ENCODE measurements at places on chromosomes 7 and 10. TPM values are rescaled to one million over a fixed set of nuclear protein-coding genes. Genes with fewer than 3 reads are reported as not detected.

IL2RA gene
- total RNA-seq = not detected

- no peaks in the 10 kb centered on the region for H3K27me3 ChIP-seq
- H3K4me1 ChIP-seq = no peaks in the 10 kb centered on the region
- H3K36me3 ChIP-seq = no peaks in the 10 kb centered on the region
Observed at GRCh38 chr10:2874963-2875362, 192.4 kb upstream of the PFKP start.

RARRES2 gene
- total RNA-seq = 98.8 TPM

GRCh38 chr7:116305485-116306408 is 95.4 kb downstream of the TES start:
- no peak for DNase-seq
- no peaks in the 10 kb centered on the region for H3K27me3 ChIP-seq
- no peak overlapping the region for H3K4me3 ChIP-seq
- no peaks in the 10 kb centered on the region for H3K4me1 ChIP-seq

DNA sequence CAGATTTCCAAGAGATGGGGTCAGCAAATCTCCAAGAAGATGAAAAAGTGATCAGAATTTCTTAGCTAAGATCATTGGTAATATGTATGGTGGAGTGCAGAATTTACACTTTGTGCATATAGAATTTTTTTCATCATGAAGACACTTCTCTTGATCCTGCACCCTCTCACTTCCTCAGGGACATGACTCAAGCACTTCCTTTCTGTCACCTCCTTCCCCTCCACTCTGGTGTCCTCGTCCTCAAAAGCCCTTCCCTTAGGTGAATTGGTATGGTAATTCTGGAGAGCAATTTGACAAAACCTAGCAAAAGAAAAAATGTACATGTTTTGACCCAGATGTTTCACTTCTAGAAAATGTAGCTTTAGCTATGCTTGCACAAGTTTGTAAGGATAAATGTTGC is 18.1 kb downstream of the CALN1 start:
- H3K4me1 ChIP-seq = no peaks in the 10 kb centered on the region
- H3K36me3 ChIP-seq = no peaks in the 10 kb centered on the region
- no peak for DNase-seq
- H3K4me3 ChIP-seq = no peak overlapping the region
- H3K27me3 ChIP-seq = no peaks in the 10 kb centered on the region

LDB3 gene
- 10.8 TPM for total RNA-seq

DNA sequence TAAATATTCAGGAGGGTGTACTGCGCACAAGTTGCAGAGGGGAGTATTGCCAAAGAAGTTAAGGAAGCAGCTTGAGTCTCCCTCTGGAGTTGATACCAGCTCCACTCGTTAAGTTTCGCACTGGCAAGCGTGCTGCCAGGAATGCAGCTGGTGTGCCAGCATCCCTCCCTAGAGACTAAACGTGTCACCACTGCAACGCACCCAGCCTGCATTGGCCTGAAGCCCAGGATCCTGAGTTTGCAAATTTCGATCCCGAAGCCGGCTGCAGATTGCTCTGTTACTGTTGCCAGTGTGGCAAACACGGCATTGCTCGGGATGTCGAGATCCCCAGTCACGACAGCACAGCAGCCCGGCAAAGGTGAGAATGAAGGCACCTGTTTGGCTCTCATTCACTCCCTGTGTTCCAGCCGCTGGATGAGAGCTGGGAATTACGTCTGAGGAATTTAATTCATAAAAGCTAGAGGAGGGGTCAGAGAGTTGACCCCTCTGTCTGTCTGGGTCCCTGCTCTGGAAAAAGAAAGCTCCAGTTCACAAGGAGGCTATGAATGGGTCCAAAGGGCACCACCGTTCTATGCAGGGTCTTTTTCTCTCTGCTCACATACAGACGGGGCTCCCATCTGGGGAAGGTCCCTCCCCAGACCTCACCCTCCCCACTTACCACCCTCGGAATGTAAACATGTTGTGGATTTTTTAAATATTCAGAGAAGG is 61.0 kb downstream of the NRP1 start:
- no peaks in the 10 kb centered on the region for H3K36me3 ChIP-seq
- H3K4me3 ChIP-seq = no peak overlapping the region
- H3K27me3 ChIP-seq = no peaks in the 10 kb centered on the region
- peaks cover 4% of the 10 kb centered on the region for H3K4me1 ChIP-seq

DNA sequence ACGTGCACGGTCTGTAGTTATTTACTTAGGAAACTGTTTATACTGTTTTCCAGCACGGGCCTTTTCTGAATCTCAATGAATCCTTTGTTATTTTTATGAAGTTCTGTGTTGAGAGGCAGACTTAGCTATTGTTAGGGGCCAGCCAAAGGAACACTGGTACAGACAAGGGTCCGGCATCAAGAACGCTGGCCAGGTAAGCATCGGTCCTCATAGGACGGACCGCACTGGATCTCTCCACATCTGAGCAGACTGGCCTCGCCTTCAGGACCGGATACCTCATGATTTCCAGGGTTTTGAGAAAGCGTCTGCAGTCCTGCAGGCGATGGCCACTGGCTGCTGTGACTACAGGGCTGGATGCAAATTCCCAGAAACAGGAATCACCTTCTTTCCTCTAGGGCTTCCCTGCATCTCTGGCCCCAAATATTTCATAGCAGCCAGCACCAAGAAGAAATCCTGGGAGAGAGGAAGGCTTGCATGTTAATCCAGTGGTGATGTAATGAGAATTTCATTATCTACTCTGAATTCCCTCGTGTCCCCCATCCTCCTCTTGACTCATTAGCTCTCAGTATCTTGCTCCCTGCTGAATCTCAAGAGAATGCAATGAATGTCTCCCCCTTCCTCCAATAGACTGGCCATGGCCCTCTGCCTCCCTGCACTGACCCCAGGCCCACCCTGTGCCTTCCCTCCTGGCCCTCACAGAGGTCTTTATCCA is 325.4 kb upstream of the NPVF start:
- DNase-seq = no peak
- no peaks in the 10 kb centered on the region for H3K4me1 ChIP-seq
- H3K27me3 ChIP-seq = no peaks in the 10 kb centered on the region
- H3K27ac ChIP-seq = no peak overlapping the region
- no peaks in the 10 kb centered on the region for H3K36me3 ChIP-seq

PIP gene
- 98.2 TPM for total RNA-seq

Measured in prostate gland (tissue), 2 donors.